K562 (cell line): ENCODE measurements at places on chromosomes 2 and 18. TPM values are rescaled to one million over a fixed set of nuclear protein-coding genes. Genes with fewer than 3 reads are reported as not detected.

ARHGEF4 gene
- not detected in 2 replicates for total RNA-seq

DNA sequence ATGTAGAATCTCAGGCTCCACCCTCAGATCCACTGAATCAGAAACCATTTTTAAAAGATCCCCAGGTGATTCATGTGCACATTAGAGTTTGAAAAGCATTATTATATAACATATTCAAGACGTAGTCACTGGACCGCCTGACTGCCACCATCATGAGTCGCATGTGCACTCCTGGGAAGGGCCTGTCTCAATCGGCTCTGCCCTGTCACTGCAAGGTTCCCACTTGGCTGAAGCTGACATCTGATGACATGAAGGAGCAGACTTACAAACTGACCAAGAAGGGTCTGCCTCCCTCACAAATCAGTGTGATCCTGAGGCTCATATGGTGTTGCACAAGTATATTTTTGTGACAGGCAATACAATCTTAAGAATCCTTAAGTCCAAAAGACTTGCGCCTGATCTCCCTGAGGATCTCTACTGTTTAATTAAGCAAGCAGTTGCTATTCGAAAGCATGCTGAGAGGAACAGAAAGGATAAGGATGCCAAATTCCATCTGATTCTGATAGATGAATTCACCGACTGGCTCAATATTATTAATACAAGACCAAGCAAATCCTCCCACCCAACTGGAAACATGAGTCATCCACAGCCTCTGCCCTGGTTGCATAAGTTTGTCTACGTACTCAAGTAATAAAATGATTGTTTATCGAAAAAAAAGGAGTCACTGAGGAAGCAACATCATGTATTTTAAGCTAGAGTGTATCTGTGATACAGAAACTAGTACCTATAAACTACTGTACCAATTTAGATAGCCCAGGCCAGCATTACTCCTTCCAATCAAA is 26.2 kb downstream of the ATAD2B start:
- H3K4me1 ChIP-seq, result peaks cover 5% of the 10 kb centered on the region; the same call in 1 of the 2 replicates
- no peaks in the 10 kb centered on the region; the same call in 2 of the 3 replicates for H3K36me3 ChIP-seq
- H3K4me3 ChIP-seq, result no peak overlapping the region
- H3K27me3 ChIP-seq, result no peaks in the 10 kb centered on the region
- H3K27ac ChIP-seq, result peak overlapping the region; percentile 16; the same call in 2 of the 3 replicates

- H3K36me3 ChIP-seq, result peaks cover 32% of the 10 kb centered on the region
- peak overlapping the region; percentile 91 for H3K27ac ChIP-seq
- DNase-seq, result peak; percentile 65
- H3K4me3 ChIP-seq, result peak overlapping the region; percentile 87
- peaks cover 7% of the 10 kb centered on the region for H3K4me1 ChIP-seq
Measured at GRCh38 chr2:32357318-32358110, 691 bp downstream of the BIRC6 start.

DNA sequence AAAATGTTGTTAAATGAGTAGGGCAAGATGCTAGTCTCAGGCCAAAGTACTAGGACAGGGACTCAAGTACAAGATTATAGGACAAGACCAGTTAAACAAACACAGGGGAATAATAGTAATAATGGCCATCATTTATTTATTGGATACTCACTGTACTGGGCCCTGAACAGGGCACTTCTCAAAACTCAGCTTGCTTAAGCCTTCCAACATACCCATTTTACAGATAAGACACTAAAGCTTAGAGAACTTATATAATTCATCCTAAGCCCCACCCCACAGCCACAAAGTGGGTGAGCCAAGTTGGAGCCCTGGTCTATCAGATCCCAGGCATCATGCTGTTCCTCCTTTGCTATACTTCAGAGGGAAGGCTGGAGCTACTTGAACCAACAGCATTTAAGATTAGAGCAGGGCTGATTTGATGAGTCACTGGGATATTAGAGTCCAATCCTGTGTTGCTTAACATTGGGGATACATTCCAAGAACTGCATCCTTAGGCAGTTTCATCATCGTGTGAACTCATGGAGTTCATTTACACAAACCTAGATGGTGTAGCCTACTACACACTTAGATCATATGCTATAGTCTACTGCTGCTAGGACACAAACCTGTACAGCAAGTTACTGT is 153.6 kb downstream of the MTCL1 start:
- H3K27ac ChIP-seq, result no peak overlapping the region
- peak; percentile 38 for DNase-seq
- no peaks in the 10 kb centered on the region for H3K27me3 ChIP-seq

- H3K4me3 ChIP-seq, result no peak overlapping the region
- H3K4me1 ChIP-seq, result no peaks in the 10 kb centered on the region
- H3K36me3 ChIP-seq, result no peaks in the 10 kb centered on the region
- peaks cover 28% of the 10 kb centered on the region for H3K27me3 ChIP-seq
- H3K27ac ChIP-seq, result no peak overlapping the region
Measured at GRCh38 chr18:10205151-10205550, 249.3 kb upstream of the APCDD1 start.

GRCh38 chr18:62797329-62797728 is 82.0 kb downstream of the PHLPP1 start:
- no peak overlapping the region for H3K27ac ChIP-seq
- DNase-seq, result no peak
- no peaks in the 10 kb centered on the region for H3K27me3 ChIP-seq
- H3K4me1 ChIP-seq, result no peaks in the 10 kb centered on the region
- H3K4me3 ChIP-seq, result no peak overlapping the region

DNA sequence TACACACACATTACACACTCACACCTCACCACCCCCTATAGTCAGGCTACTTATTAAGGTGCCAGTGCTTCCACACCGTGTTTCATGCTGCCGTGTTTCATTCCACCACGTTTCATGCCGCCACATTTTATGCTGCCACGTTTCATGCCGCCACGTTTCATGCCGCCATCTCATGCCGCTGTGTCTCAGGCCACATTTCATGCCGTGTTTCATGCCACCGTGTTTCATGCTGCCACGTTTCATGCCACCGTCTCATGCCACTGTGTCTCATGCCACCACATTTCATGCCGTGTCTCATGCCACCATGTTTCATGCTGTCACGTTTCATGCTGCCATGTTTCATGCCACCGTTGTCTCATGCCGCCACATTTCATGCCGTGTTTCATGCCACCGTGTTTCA is 65.1 kb downstream of the MBOAT2 start:
- no peak for DNase-seq
- peaks cover 4% of the 10 kb centered on the region; the same call in 1 of the 2 replicates for H3K4me1 ChIP-seq
- H3K36me3 ChIP-seq, result peaks cover 71% of the 10 kb centered on the region
- H3K27ac ChIP-seq, result no peak overlapping the region
- no peak overlapping the region for H3K4me3 ChIP-seq

CRYGD gene
- not detected in 2 replicates for total RNA-seq

DNA sequence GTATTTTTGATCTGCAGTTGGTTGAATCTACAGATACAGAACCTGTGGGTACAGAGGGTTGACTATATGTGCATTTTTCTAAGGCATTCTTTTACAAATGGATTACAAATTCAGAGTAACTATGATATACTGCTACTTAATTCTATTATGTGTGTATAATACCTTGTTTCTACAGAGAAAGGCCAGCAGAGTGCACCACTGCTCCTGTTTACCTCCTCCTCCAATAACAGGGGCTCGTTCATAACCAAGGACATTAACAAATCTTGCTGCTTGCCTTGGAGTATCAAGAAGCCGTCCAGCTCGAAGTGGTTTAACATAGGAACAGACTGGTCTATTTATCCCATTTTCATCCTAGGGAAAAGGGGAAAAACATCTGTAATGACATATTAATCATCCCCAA is 16.4 kb downstream of the CEP76 start:
- no peaks in the 10 kb centered on the region for H3K4me1 ChIP-seq
- no peak overlapping the region for H3K27ac ChIP-seq
- no peaks in the 10 kb centered on the region for H3K27me3 ChIP-seq

DNA sequence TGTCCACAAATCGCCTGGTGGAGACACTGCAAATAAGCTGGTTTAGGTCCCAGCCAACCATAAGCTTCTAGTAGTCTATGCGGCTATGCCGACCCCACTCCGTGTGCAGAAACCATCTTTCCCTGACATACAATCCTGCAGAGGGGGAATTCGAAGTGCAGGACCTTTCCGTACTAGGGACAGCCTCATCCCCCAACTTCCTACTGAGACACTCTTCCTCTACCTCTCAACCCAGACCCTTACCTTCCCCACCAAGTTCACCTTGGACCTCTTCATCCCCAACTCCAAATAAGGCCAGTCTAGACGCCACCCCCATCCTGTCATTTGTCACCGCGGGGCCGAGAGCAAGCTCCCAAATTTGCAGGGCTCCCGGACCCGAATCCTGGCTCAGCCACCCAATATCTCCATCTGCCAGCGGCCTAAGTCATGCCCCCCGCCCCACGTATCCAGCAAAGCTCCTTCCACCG is 496 bp downstream of the SUCLG1 start:
- H3K36me3 ChIP-seq, result peaks cover 20% of the 10 kb centered on the region; the same call in 2 of the 3 replicates
- H3K27me3 ChIP-seq, result no peaks in the 10 kb centered on the region
- DNase-seq, result peak; percentile 25
- peak overlapping the region; percentile 87 for H3K27ac ChIP-seq

- peak; percentile 20 for DNase-seq
- H3K4me1 ChIP-seq, result peaks cover 24% of the 10 kb centered on the region
- no peak overlapping the region for H3K27ac ChIP-seq
- H3K27me3 ChIP-seq, result peaks cover 6% of the 10 kb centered on the region
Measured at GRCh38 chr2:231680285-231680991, 27.9 kb upstream of the PTMA start.

GRCh38 chr2:12326449-12327190 is 390.1 kb upstream of the TRIB2 start:
- DNase-seq, result no peak
- H3K4me3 ChIP-seq, result no peak overlapping the region
- H3K4me1 ChIP-seq, result peaks cover 5% of the 10 kb centered on the region; the same call in 1 of the 2 replicates
- H3K36me3 ChIP-seq, result peaks cover 6% of the 10 kb centered on the region
- H3K27ac ChIP-seq, result no peak overlapping the region; the same call in 2 of the 3 replicates

DNA sequence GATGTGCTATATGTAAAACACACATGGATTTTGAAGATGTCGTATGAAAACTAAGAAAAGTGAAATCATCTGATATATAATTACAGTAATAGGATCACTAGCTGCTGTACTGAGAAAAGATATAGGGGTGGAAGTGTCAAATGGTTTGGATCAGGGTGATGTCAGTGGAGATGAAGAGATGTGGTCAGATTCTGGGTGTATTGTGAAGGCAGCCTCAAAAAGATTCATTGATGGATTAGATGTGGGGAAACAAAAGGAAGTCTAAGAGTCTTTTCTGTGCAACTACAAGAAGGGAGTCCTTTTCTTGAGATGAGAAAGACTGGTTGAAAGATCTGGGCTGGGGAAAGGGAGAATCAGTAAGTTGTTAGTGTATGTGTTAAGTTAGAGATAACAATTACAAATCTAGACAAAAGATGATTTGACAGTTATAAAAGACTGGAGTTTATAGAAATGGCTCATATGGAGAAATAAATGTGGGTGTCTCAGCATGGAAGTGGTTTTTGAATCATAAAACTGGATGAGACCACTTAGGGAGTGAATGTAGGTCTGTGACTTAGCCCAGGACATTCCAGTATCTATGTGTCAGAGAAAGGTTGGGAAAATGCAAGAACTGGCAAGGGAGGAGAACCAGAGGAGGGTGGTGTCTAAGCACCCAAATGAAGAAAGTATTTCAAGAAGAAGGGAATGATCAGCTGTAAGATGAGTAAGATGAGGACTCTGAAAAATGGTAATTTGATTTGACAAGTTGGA is 347.4 kb downstream of the PARD3B start:
- DNase-seq, result no peak
- no peaks in the 10 kb centered on the region for H3K4me1 ChIP-seq
- no peaks in the 10 kb centered on the region for H3K27me3 ChIP-seq
- no peak overlapping the region for H3K4me3 ChIP-seq

LDAH gene
- total RNA-seq, result 38.9 and 41.1 TPM in 2 replicates

DNA sequence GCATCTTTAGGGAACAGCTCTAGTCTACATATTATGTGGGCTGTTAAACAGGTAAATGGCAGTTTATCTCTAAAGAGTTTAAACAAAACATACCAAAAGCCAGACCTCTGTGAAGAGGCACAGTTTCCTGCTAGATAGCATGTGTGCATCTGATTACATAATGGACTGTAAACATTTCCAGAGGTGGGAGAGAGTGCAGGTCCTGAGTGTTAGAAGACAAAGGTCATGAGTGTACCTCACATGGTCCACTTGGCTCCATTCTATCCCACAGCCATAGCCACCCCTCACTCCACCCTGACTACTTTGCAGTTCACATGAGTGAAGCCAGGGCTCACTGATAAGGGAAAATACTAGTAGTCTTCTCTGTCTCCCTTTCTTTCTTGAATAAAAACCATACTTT is 233.4 kb downstream of the MTX2 start:
- H3K27ac ChIP-seq, result no peak overlapping the region
- H3K27me3 ChIP-seq, result 0 out of 2 replicates have a peak, but pooled peaks cover 3% of the 10 kb centered on the region
- no peak for DNase-seq
- no peaks in the 10 kb centered on the region for H3K4me1 ChIP-seq
- H3K4me3 ChIP-seq, result no peak overlapping the region

DNA sequence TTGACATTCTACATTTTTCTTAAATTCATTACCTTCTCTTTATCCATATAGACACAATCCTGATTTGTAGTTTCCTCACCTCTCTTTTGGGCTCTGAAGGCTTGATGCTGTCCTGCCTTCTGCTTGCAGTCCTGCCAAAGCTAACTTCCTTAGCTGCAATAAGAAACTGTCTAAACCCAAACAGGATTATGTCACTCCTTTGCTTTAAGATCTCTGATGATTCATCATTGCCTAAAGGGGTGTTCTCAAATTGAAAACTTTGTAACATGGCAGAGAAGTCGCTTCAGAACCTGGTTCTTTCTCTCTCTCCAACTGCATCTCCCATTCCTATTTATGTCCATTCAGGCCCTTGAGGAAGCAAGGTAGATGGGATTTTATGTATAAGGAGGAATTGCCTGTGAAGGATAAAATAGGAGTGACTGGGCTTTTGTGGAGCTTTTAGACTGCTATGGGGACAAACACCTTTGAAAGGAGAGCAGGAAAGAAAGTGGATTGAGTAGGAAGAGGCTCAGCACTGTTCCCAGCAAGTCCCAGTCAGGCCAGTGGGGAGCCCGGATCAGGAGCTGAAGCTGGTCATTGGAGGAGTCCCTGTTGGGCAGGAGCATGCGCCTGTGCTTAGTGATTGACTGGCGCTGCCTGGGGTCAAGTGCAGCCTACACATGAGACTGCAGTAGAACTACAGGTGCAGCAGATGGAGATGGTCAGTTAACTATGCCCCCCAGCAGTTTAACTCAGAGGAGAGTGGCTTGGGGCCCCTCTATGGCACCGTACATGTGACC is 390.6 kb downstream of the CTNNA2 start:
- DNase-seq, result no peak
- H3K4me1 ChIP-seq, result no peaks in the 10 kb centered on the region
- no peak overlapping the region for H3K4me3 ChIP-seq
- no peaks in the 10 kb centered on the region for H3K36me3 ChIP-seq
- no peaks in the 10 kb centered on the region for H3K27me3 ChIP-seq

DNA sequence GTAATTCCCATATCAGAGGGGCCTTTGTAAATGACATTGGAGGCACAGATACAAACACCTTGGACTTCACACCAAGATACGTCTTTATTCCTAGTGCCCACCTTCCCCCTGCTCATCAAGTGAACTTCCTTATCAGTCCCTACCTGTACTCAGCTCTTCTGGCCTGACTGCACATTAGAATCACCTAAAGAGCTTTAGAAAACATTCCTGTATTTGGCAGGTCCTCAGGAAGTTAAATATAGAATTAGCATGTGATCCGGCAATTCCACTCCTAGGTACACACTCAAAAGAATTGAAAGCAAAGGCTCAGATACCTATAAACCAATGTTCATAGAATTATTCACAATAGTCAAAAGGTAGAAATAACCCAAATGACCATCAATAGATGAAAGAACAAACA is 46.6 kb downstream of the ALK start:
- H3K27ac ChIP-seq, result no peak overlapping the region
- H3K4me1 ChIP-seq, result no peaks in the 10 kb centered on the region
- no peaks in the 10 kb centered on the region for H3K27me3 ChIP-seq
